ENCODE measurements at places on chromosomes 6 and 20. TPM values are rescaled to one million over a fixed set of nuclear protein-coding genes. Genes with fewer than 3 reads are reported as not detected.

The RWDD2A gene
- polyA plus RNA-seq, result 4.7 TPM

The TNFRSF6B gene
- polyA plus RNA-seq, result 4.2 TPM

The FOXF2 gene
- polyA plus RNA-seq, result 24.9 TPM

The SDCBP2 gene
- polyA plus RNA-seq, result 83.3 TPM

The TSPYL4 gene
- 11.9 TPM for polyA plus RNA-seq

The FKBP1C gene
- polyA plus RNA-seq, result 0.30 TPM

The OLIG3 gene
- not detected for polyA plus RNA-seq

The PCNA gene
- polyA plus RNA-seq, result 38.0 TPM

The C6orf163 gene
- 0.64 TPM for polyA plus RNA-seq

The TRIM31 gene
- 5.0 TPM for polyA plus RNA-seq

The CST5 gene
- 0.68 TPM for polyA plus RNA-seq

The RBPJL gene
- not detected for polyA plus RNA-seq

The BNIP5 gene
- 29.2 TPM for polyA plus RNA-seq

The ENPP3 gene
- polyA plus RNA-seq, result not detected

The C20orf202 gene
- polyA plus RNA-seq, result 0.84 TPM

The SIM1 gene
- not detected for polyA plus RNA-seq

The PHACTR3 gene
- polyA plus RNA-seq, result 9.1 TPM

The OR2J3 gene
- polyA plus RNA-seq, result not detected

The GPR6 gene
- polyA plus RNA-seq, result not detected

The SCUBE3 gene
- 19.6 TPM for polyA plus RNA-seq

The GMPR gene
- 16.6 TPM for polyA plus RNA-seq

The GSTA3 gene
- polyA plus RNA-seq, result not detected

The MDFI gene
- polyA plus RNA-seq, result 28.2 TPM

The CCN2 gene
- polyA plus RNA-seq, result 300 TPM

The CALHM4 gene
- polyA plus RNA-seq, result not detected

The MATN4 gene
- polyA plus RNA-seq, result 0.50 TPM

The NOX3 gene
- not detected for polyA plus RNA-seq

The PACRG gene
- 0.91 TPM for polyA plus RNA-seq

The OPRL1 gene
- polyA plus RNA-seq, result 0.50 TPM

The HLA-DPB1 gene
- 16.0 TPM for polyA plus RNA-seq

Data from hepatocyte (in vitro differentiated cells).